Epithelial cell of umbilical artery (primary cell): ENCODE measurements at places on chromosomes 1 and 21. TPM values are rescaled to one million over a fixed set of nuclear protein-coding genes. Genes with fewer than 3 reads are reported as not detected.

KCNA2 gene
- total RNA-seq: not detected in 2 replicates

CNKSR1 gene
- total RNA-seq: 0.30 TPM in 1 of 2 replicates, not detected in the other

CD1D gene
- total RNA-seq: not detected in 2 replicates

PDZK1IP1 gene
- total RNA-seq: not detected in 2 replicates

IL19 gene
- total RNA-seq: not detected in 2 replicates

SPATA46 gene
- total RNA-seq: not detected in 2 replicates

VWA5B1 gene
- not detected in 2 replicates for total RNA-seq

PRR9 gene
- total RNA-seq: not detected in 2 replicates

OTUD7B gene
- total RNA-seq: 9.7 and 14.0 TPM in 2 replicates

ZYG11A gene
- total RNA-seq: 0.65 and 0.91 TPM in 2 replicates

ATXN7L2 gene
- 1.9 and 2.1 TPM in 2 replicates for total RNA-seq

CCDC27 gene
- not detected in 2 replicates for total RNA-seq

PODN gene
- 0.30 and 0.65 TPM in 2 replicates for total RNA-seq

TMED5 gene
- 44.4 and 46.4 TPM in 2 replicates for total RNA-seq

IGSF21 gene
- not detected in 2 replicates for total RNA-seq

SPATA45 gene
- total RNA-seq: not detected in 2 replicates

BACE2 gene
- 124 and 149 TPM in 2 replicates for total RNA-seq

TSHB gene
- total RNA-seq: not detected in 2 replicates
